ENCODE measurements at places on chromosomes 7 and 10. TPM values are rescaled to one million over a fixed set of nuclear protein-coding genes. Genes with fewer than 3 reads are reported as not detected.
A peak's percentile ranks its signal among the peaks of the same experiment; 100 is the strongest.

- no peaks in the 10 kb centered on the region for H3K27me3 ChIP-seq
- DNase-seq, result no peak
- no peaks in the 10 kb centered on the region for H3K4me1 ChIP-seq
- no peak overlapping the region for H3K27ac ChIP-seq
Observed at GRCh38 chr7:21462081-21462480, 34.2 kb downstream of the SP4 start.

- H3K36me3 ChIP-seq, result no peaks in the 10 kb centered on the region
- no peak overlapping the region for H3K4me3 ChIP-seq
- DNase-seq, result no peak
- no peaks in the 10 kb centered on the region for H3K4me1 ChIP-seq
Observed at GRCh38 chr7:129189661-129190310, 1.4 kb downstream of the SMO start.

The ADCY1 gene
- 2.3 TPM for polyA plus RNA-seq

- peak; percentile 36 for DNase-seq
- no peaks in the 10 kb centered on the region for H3K4me1 ChIP-seq
- H3K4me3 ChIP-seq, result no peak overlapping the region
Observed at GRCh38 chr7:156386097-156386496, 254.5 kb upstream of the RNF32 start.

The GPR37 gene
- polyA plus RNA-seq, result 0.13 TPM

- no peak overlapping the region for H3K4me3 ChIP-seq
- no peaks in the 10 kb centered on the region for H3K36me3 ChIP-seq
- DNase-seq, result no peak
- no peaks in the 10 kb centered on the region for H3K4me1 ChIP-seq
- H3K27ac ChIP-seq, result no peak overlapping the region
- H3K27me3 ChIP-seq, result no peaks in the 10 kb centered on the region
Observed at GRCh38 chr10:14757394-14757793, 17.3 kb downstream of the FAM107B start.

- no peak overlapping the region for H3K4me3 ChIP-seq
- no peaks in the 10 kb centered on the region for H3K36me3 ChIP-seq
- H3K4me1 ChIP-seq, result no peaks in the 10 kb centered on the region
- no peaks in the 10 kb centered on the region for H3K27me3 ChIP-seq
- DNase-seq, result no peak
- H3K27ac ChIP-seq, result no peak overlapping the region
Observed at GRCh38 chr7:3021825-3022224, 21.8 kb downstream of the CARD11 start.

The FKBP6 gene
- polyA plus RNA-seq, result 0.07 TPM

The GALNT17 gene
- 3.1 TPM for polyA plus RNA-seq

The PDZD8 gene
- 3.0 TPM for polyA plus RNA-seq

- H3K4me3 ChIP-seq, result no peak overlapping the region
- no peak overlapping the region for H3K27ac ChIP-seq
- no peaks in the 10 kb centered on the region for H3K4me1 ChIP-seq
- no peaks in the 10 kb centered on the region for H3K36me3 ChIP-seq
- no peak for DNase-seq
- no peaks in the 10 kb centered on the region for H3K27me3 ChIP-seq
Observed at GRCh38 chr10:60714233-60714632, 64.0 kb upstream of the CDK1 start.

DNA sequence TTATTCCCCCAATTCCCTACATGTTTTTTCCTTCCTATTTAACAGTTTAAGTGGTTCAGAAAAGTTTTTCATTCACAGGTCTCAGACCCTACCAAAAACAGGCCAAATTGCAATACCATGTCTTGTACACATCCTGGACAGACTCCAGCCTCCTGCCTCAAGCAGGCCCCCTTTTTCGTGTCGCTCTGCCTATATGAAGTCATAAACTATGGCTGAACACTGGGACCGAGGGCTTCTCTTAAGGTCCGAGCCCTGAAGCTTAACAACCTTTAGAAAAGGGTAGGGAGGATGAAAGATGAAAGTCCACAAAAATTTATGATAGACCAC, 1.4 kb downstream of the FBXW4 start:
- no peaks in the 10 kb centered on the region for H3K36me3 ChIP-seq
- no peaks in the 10 kb centered on the region for H3K27me3 ChIP-seq

DNA sequence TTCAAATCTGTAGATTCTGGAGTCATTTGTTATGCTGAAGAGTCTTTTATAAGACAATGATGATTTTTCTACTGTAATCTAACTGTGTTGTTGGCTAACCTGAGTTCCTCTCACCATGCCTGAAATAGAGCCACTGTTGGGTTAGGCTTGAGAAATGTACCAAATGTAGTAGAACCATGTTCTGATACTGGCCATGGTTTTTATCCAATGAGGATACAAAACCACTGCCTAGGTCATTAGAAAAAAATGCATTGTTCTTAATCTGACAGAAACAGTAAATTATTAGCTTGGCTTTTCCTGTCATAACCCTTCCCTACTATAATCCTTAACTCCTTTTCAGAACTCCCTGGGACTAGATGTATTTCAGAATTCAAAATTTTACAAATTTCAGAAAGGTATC, 86.6 kb downstream of the RAPGEF5 start:
- H3K4me1 ChIP-seq, result no peaks in the 10 kb centered on the region
- no peak overlapping the region for H3K4me3 ChIP-seq
- H3K36me3 ChIP-seq, result no peaks in the 10 kb centered on the region
- no peaks in the 10 kb centered on the region for H3K27me3 ChIP-seq
- H3K27ac ChIP-seq, result no peak overlapping the region
- DNase-seq, result no peak

DNA sequence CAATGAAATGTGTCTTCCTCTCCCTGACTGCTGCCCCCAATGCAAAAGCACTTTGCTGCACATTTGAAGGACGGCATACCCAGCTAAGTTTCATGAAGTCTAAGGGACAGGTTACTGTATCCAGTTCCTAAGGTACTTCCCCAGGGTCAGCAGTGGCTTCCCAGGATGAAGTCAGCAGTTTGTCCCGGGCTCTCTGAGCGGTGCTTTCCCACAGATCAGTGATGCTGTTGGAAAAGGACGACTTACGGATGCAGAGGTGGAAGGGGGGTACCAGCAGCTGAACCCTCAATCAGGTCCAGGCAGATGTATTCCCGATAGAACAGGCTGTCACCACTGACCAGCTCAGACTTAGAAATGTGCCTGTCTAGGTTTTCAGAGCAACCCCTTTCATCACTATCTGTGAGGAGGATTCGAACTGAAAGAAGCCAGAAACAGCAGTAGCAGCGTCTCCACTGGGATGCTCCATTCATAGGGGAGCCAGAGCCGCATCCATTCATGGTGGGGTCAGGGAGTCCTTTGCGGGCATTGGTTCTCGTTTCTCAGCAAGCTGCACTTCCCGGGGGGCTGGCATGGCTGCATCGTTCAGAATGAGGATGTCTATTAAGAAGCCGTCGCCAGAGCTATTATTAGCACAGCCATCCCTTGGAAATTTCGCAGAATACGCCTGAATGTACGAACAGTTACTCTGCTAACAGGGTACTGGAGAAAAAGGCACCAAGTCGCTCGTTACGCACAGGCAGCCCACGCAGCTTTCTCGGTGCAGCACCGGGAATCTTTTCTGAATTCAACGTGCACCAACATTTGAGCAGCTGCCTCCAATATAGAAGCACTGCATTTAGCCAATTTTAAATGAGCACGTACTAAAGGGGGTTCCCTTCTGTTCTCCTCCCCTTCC, 303.7 kb downstream of the PRPF18 start:
- no peaks in the 10 kb centered on the region for H3K36me3 ChIP-seq
- H3K27ac ChIP-seq, result peak overlapping the region; percentile 9
- H3K27me3 ChIP-seq, result no peaks in the 10 kb centered on the region
- peak overlapping the region; percentile 68 for H3K4me3 ChIP-seq

The NKX2-3 gene
- polyA plus RNA-seq, result not detected

GRCh38 chr10:35424680-35425285, 88.5 kb downstream of the CCNY start:
- H3K4me1 ChIP-seq, result peaks cover 21% of the 10 kb centered on the region
- H3K27me3 ChIP-seq, result no peaks in the 10 kb centered on the region
- H3K36me3 ChIP-seq, result no peaks in the 10 kb centered on the region
- DNase-seq, result no peak
- no peak overlapping the region for H3K27ac ChIP-seq

GRCh38 chr10:98758463-98758862, 311.7 kb upstream of the HPS1 start:
- no peak overlapping the region for H3K27ac ChIP-seq
- no peaks in the 10 kb centered on the region for H3K36me3 ChIP-seq
- H3K27me3 ChIP-seq, result no peaks in the 10 kb centered on the region
- H3K4me3 ChIP-seq, result no peak overlapping the region
- no peaks in the 10 kb centered on the region for H3K4me1 ChIP-seq

- no peaks in the 10 kb centered on the region for H3K27me3 ChIP-seq
- no peak overlapping the region for H3K4me3 ChIP-seq
Observed at GRCh38 chr10:21159669-21160068, 262.6 kb upstream of the NEBL start.

- no peak for DNase-seq
- H3K4me1 ChIP-seq, result no peaks in the 10 kb centered on the region
- no peaks in the 10 kb centered on the region for H3K36me3 ChIP-seq
- no peak overlapping the region for H3K4me3 ChIP-seq
- H3K27me3 ChIP-seq, result no peaks in the 10 kb centered on the region
Observed at GRCh38 chr7:151101621-151102396, 15.5 kb downstream of the AGAP3 start.

- H3K27ac ChIP-seq, result no peak overlapping the region
- H3K36me3 ChIP-seq, result no peaks in the 10 kb centered on the region
- no peak overlapping the region for H3K4me3 ChIP-seq
- H3K4me1 ChIP-seq, result no peaks in the 10 kb centered on the region
- DNase-seq, result no peak
Observed at GRCh38 chr10:80447436-80448190, 6.5 kb upstream of the TSPAN14 start.

- no peaks in the 10 kb centered on the region for H3K36me3 ChIP-seq
- no peak for DNase-seq
- H3K27ac ChIP-seq, result no peak overlapping the region
- H3K4me3 ChIP-seq, result no peak overlapping the region
- H3K27me3 ChIP-seq, result no peaks in the 10 kb centered on the region
Observed at GRCh38 chr10:89640241-89640640, 4.8 kb downstream of the PANK1 start.

The GOLGA7B gene
- polyA plus RNA-seq, result 3.5 TPM

- H3K27ac ChIP-seq, result no peak overlapping the region
- no peak for DNase-seq
- H3K4me3 ChIP-seq, result no peak overlapping the region
- H3K36me3 ChIP-seq, result no peaks in the 10 kb centered on the region
- H3K27me3 ChIP-seq, result no peaks in the 10 kb centered on the region
Observed at GRCh38 chr7:8283968-8284367, 22.0 kb upstream of the ICA1 start.

The FRMD4A gene
- 9.1 TPM for polyA plus RNA-seq

GRCh38 chr7:157519798-157520244, 183.0 kb downstream of the DNAJB6 start:
- no peaks in the 10 kb centered on the region for H3K4me1 ChIP-seq
- DNase-seq, result peak; percentile 25
- no peak overlapping the region for H3K27ac ChIP-seq
- H3K36me3 ChIP-seq, result no peaks in the 10 kb centered on the region

The FAM13C gene
- polyA plus RNA-seq, result 11.5 TPM

DNA sequence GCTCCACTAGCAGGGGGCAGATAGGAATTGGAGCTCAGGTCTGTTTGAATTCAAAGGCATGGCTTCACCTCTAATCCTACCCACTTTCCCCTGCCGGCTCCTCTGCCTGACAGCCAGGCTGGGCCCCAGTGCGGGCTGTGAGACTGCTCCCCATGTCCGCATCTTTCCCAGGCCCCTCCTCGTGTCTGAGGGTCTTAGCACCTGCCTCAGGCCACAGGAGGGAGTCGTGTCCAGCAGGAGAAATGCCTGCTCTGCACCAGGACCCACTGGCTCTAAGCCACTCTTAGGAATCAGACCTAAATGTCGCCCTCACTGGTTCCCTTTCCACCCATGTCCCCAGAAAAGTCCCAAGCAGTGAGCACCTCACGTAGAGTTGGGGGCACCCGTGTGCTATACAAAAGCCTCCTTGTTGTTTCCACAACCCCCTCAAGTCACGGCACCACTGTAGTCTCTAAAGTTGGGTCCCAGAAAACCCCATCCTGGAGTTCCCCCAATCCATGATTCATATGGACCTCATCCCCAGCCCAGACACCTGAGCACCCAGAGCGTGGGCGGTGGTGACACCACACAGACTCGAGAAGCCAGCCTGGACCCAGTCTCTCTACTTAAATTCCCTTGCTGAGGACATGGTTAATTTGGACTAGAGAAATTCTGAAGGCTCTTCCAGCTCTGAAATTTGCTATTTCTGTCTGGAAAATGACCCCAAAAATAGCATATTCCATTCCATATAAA, 466.4 kb upstream of the ZMIZ1 start:
- H3K4me1 ChIP-seq, result no peaks in the 10 kb centered on the region
- H3K27me3 ChIP-seq, result no peaks in the 10 kb centered on the region
- H3K27ac ChIP-seq, result no peak overlapping the region

DNA sequence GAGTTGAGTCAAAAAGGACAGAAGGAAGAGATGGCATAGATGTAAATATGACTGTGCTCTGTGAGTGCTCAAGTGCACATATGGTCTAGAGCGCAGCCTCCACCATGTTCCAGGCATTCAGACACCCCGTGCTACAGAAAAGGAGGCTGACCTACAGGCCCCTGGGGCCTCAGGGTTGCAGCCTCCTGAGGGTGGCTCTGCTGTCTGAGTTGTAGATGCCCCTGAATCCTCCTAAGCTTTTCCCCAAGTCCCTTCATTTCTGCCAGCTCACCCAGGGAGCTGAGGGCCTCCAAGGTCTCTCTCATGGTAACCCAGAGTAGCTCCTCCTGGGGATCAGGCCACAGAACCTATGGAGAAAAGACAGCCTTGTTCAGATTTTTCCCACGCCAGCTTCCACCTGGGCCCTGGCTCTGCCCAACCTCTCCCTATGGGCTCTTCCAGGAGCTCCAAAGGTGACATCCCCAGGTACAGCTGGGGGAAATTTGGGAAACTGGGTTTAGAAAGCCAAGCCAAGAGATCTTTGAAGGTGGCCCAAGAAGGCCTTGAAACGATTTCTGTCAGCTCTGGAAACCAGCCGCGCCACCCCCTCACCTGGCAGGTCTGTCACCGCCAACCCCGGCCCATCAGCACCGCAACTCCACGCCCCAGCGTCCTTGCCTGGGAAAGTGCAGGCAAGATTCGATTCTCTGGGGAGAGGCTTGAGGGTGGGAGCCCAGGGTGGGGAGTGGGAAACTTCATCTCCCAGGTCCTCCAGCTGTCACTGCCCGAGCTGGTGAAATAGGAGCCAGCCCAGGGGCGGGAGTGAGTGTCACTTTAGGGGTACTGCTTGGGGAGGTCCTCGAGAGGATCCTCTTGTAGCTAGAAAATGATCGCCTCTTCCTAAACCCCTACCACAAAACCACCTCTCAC, 2.4 kb downstream of the ZNF467 start:
- DNase-seq, result peak; percentile 30
- H3K4me3 ChIP-seq, result peak overlapping the region; percentile 98
- no peaks in the 10 kb centered on the region for H3K36me3 ChIP-seq
- H3K27me3 ChIP-seq, result peaks cover 5% of the 10 kb centered on the region
- peaks cover 4% of the 10 kb centered on the region for H3K4me1 ChIP-seq

- no peak overlapping the region for H3K4me3 ChIP-seq
- H3K27me3 ChIP-seq, result no peaks in the 10 kb centered on the region
- DNase-seq, result no peak
- H3K27ac ChIP-seq, result no peak overlapping the region
Observed at GRCh38 chr10:131726967-131727366, 173.8 kb upstream of the PPP2R2D start.

Data from adrenal gland (tissue), 19 donors.